Stimulated activated CD8-positive, alpha-beta memory T cell treated with anti-CD3 and anti-CD28 coated beads, Interleukin-7, amount 100 ng/mL, for 1 hour (primary cell): ENCODE measurements at places on chromosomes 1 and 21.

DNA sequence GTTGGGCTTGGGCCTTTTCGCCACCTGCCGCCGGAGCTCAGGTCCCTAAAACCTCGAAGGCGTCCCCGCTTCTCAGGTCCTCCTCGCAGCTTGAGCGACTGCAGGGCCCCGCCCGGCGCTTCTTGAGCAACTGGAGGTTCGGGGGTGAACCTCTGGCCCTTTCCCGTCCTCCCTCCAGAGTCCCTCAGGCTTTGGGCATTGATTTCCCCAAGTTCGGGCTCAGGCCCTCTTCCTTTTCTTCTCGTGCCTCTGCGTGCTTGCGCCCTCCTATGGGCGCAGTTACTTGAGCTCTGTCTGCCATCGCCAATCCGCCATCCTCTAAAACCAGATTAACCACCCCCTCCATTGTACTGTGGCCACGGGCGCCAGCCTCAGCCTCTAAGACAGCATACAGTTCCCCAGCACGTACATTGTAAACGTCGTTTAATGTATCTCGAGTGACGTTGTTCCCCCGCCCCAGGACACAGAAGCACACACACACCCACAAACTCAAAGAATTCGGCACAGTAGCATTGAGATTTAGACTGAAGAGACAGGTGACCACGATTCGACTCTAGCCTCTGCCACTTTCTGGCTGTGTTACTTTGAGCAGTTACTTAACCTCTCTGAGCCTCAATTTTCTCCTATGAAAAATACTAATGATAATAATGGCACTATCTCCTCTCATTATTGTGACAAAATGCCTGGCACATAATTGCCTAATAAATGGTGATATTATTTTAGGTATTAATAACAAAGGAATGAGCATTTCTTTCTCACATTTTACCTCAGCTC is 22.6 kb downstream of the BTG2 start:
- DNase-seq: no peak

DNA sequence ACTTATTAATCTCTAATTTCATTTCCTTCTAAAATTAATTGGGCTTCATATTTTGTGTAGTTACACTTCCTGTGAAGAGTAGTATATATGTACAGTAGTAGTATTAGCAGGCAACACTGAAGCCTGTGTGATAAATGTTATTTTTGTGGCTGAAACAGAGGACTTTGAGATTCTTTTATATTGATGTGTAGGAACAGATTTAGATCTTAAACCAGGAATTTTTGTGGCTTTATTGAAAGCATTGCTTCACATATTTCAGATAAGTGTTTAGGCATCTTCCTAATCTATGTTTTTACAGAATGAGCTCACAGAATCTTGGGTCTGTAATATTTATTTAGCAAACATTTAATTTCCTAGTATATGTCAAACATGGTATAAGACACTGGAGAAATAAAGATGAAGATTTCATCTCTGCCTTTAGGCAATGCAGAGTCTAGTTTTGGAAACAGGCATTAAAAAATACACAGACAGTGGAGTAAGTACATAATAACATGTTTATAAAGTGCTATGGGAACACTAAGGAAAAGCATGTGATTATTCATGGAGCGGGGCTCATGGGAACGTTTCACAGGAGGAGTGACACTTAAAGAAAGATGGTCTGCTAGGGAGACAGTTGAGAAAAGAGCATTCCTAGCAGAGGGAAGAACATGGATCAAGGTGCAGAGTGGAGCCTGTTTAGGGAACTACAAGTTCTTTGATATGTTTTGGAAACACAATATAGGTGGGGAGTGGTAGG is 52.7 kb downstream of the MIGA1 start:
- DNase-seq: no peak

DNA sequence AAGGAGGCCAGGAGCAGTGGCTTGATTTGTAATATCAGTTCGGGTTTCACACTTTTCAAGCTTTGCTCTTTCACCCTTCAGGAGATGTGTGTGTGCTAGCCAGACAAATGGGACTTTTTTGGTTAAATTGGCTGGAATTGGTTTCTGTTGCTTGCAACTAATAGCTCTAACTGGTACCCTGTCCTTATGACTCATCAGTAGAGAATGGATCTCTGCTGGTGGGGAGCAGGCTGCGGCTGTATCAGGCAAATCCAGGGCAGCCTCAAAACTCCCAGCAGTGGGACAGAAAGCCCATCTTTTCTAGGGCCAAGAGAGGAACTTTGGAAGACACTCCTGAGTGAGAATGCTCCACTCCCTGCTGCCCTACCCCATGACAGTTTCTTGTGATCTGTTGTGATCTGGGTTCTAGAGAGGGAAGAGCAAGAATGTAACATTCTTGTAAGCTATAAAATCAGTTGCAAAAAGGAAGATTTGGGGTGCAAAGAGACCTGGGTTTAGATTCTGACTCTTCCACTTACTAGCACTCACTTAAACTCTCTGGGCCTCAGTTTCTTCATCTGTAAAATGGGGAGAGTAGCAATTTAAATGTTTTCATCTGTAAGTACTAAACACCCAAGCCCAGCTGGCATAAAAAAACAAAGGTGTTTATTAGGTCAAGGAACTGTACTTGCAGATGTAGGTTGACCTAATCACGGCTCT is 257.0 kb upstream of the TMEM51 start:
- DNase-seq: no peak

DNA sequence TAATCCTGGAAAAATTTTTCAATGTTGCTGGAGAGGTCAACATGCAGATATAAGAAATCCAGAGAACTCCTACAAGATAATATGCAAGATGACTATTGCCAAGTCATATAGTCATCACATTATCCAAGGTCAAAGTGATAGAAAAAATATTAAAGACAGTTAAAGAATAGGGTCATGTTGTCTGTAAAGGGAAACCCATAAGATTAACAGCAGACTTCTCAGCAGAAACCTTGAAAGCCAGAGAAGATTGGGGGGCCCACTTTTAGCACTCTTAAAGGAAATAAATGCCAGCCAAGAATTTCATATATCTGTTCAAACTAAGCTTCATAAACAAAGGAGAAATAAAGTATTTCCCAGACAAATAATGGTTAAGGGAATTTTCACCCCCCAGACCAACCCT is 64.1 kb downstream of the PTGFR start:
- no peak for DNase-seq

DNA sequence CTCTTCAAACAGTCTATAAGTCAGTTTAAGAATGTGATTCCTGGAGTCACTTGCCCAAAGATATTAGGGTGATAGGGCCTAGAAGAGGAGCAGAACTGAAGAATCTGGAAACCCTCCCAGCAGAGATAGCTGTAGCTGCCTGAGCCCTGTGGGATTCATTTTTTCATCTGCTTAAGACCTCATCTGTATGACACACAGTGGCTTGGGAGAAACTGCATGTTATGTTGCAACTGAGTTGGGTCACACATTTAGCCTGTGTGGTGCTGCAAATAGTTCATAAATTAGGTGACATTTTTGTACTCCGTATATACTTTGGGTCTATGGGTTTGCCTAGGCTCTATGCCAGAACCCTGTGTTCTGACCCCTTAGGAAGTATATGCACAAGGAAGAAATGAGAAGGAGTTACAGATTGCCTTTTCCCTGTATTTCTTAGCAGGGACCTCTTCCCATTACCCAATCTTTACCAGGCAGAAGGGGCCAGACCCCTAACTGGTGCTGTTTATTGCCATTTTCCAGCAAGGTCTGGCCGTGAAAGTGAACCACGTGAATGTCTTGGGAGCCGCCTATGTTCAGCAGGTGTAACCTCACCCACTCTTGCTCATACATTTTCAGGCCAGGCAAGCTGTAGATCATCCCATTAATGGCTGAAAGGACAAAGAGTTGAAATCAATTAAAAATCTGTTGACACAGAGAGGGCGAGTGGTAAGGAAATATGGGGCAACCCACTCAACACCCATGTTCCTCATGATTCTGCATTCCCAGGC is 41.9 kb upstream of the SLC19A2 start:
- DNase-seq: no peak

GRCh38 chr1:18161690-18162089 is 54.1 kb downstream of the IGSF21 start:
- no peak for DNase-seq

DNA sequence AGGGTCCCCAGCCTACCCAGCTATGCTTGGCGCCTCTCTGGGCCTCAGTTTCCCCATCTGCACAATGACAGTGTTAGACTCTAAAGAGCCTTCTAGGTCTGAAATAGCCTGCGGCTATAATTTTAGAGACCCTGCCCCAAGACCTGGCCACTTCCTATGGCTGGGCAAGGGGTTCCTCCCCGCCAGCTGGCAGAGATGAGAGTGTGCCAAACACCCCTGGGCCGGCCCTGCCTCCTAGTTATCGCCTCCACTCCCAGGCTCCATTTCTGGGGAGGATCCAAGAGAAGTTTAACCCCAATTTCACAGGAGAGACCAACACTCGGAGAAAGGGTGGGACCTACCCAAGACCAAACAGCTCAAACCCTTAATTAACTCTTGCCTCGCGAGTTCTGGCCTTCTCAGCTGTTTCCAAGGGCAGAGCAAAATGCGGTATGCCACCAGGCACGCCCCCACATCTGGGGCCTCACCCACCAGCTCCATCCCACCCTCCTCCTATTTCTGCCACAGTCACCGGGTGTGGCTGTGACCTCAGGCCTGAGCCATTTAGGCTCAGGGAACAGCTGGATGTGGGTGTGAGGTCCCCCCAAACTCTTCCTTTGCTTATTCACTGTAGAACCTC is 35.7 kb downstream of the TTC39A start:
- DNase-seq: no peak

- no peak for DNase-seq
These were observed 130.8 kb downstream of the TLR5 start for GRCh38 chr1:223012176-223012788.

DNA sequence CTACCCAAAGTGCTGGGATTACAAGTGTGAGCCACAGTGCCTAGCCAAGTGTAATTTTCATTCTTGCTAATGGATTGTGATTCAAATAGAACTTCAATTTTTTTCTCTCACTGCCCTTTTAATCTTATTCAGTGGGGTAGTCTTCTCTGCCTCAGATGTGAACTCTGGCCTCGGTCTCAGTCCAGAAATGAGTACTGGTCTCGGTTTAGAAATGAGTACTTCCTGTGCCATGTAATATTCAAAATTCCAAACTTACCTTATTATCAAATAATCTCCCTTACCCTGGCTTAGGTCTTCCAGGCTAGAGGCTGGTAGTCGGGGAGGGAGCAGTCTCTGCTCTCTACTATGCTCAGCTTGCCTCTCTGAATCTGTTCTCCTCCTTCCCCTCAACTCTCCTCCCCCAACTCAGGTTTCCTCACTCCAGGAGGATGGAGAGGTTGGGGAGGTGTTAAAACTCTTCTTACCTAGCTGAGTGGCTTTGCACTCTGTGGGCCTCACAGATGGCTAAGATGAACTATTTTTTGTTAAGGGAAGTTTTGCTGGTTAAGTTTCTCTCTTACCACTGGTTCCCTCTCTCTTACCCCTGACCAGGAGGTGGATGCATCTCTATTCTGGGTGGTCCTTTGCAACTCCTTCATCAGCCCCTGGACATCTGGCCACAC is 4.8 kb upstream of the SLAMF9 start:
- DNase-seq: no peak

- peak; percentile 54 for DNase-seq
These were observed at the start of gene ATP8B2 for GRCh38 chr1:154324669-154325582. Gene ATP8B2 (plus strand): TSS chr1:154325525. CDS start chr1:154328142, 2,617 bp downstream.

GRCh38 chr1:166900987-166901386 is 24.9 kb upstream of the TADA1 start:
- no peak for DNase-seq

GRCh38 chr1:114075105-114075504 is 78.6 kb downstream of the SYT6 start:
- no peak for DNase-seq

DNA sequence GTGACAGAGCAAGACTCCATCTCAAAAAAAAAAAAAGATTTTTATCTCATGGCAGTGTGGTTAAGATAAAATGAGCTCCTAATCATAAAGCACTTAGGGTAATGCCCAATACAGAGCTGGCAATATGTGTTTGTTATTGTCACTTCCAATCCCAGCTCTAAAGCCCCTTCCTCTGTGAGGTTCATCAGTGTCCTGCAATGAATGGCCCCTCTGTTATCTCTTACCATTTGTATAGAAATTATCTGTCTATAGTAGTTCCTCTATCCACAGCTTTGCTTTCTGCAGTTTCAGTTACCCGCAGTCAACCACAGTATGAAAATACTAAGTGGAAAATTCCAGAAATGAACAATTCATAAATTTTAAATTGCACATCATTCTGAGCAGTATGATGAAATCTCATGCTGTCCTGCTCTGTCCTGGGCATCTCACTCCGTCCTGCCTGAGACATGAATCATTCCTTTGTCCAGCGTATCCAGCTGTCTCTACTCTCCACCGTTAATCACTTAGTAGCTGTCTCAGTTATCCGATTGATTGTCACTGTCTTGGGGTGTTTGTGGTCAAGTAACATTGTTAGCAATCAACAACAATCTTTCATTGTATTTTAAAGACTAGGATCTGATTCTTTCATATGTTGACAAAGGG is 50.2 kb upstream of the DNAH14 start:
- no peak for DNase-seq

GRCh38 chr1:228366062-228366865 is 40.4 kb downstream of the TRIM11 start:
- DNase-seq: no peak

DNA sequence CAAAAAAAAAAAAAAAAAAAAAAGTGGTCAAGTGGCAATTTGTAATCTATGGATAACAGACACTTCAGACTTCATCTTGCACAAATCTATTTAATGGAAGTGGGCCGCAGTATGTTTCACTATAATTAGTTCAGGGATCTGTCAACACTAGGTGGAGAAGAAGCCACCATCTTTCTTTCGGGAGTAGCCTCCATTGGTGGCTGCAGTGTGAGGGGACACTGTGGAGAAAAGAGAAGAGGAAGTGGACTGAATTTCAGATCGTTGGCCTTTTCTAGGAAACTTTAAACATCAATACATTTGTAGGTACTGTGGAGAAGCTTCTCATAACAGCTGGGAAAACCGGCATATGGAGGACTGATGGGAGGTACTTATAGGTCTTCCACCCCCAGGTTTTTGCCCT is 8.0 kb upstream of the ELAPOR1 start:
- DNase-seq: no peak

GRCh38 chr1:148160343-148161052 is 8.4 kb upstream of the NBPF11 start:
- no peak for DNase-seq

DNA sequence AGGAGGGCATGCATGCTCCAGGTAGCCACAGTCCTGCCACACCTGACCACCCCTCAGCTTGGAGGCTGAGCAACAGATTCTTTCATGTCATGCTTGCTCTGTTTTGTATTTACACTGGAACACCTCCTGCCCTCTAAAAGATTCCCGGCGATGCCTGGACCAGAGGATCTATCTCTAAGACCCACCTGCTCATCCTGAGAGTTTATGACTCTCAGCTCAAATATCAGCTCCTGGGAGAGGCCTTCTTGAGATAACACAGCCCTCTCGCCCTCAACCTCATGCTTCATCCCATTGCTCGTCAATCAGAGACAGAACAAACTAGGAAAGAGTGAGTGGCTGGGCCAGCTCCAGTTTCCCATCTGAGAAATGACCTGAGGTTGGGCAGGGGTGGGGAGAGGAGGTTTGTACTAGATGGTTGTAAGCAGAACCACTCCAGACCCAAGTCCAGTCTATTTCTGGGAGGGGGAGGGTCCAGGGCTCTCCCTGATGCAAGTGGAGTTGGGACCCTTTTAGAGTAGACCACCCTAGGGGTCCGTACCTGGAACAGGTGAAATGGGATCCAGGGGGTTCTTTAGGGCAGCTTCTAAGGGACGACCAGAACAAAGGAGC is 524.5 kb downstream of the MATN1 start:
- DNase-seq: no peak

GRCh38 chr1:7557301-7557891 is 213.7 kb upstream of the VAMP3 start:
- DNase-seq: no peak
